Esophagus muscularis mucosa (tissue), 4 donors: ENCODE measurements at places on chromosomes 7 and 10. TPM values are rescaled to one million over a fixed set of nuclear protein-coding genes. Genes with fewer than 3 reads are reported as not detected.

- H3K4me1 ChIP-seq: no peaks in the 10 kb centered on the region
- H3K27ac ChIP-seq: no peak overlapping the region
- no peaks in the 10 kb centered on the region for H3K27me3 ChIP-seq
- H3K36me3 ChIP-seq: no peaks in the 10 kb centered on the region
Observed at GRCh38 chr10:36515319-36515718, 610.1 kb upstream of the ANKRD30A start.

- H3K27ac ChIP-seq: no peak overlapping the region
- H3K4me1 ChIP-seq: no peaks in the 10 kb centered on the region
- no peaks in the 10 kb centered on the region for H3K27me3 ChIP-seq
- no peaks in the 10 kb centered on the region for H3K36me3 ChIP-seq
- no peak for DNase-seq
Observed at GRCh38 chr7:112400141-112400540, 50.1 kb upstream of the IFRD1 start.

GRCh38 chr10:119533473-119533872 is 9.0 kb downstream of the RGS10 start:
- peaks cover 86% of the 10 kb centered on the region for H3K4me1 ChIP-seq
- no peak overlapping the region for H3K27ac ChIP-seq
- H3K36me3 ChIP-seq: no peaks in the 10 kb centered on the region
- H3K4me3 ChIP-seq: no peak overlapping the region
- no peaks in the 10 kb centered on the region for H3K27me3 ChIP-seq

GRCh38 chr10:101720606-101721230 is 25.7 kb upstream of the FBXW4 start:
- H3K4me3 ChIP-seq: no peak overlapping the region
- no peak for DNase-seq
- H3K36me3 ChIP-seq: no peaks in the 10 kb centered on the region
- H3K27ac ChIP-seq: no peak overlapping the region
- no peaks in the 10 kb centered on the region for H3K4me1 ChIP-seq

The SDK1 gene
- 9.1 TPM for total RNA-seq

DNA sequence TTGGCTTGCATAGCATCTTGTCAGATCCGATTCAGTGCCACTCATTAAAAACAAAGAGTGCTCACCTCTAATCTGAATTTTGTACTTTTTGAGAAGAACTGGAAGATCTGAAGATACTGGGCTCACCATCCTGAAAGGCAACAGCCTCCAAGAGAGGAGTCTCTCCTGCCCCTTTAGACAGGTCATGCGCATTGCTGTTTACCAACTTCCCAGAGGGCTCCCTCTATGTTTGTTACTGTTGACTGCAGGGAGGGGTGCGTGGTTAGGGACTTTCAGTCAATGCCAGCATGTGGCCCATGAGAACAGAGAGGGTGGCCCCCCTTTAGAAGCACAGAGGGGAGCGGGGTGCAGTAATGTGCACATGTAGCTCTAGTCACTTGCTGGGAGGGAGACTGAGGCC is 33.2 kb upstream of the CABCOCO1 start:
- H3K27ac ChIP-seq: no peak overlapping the region
- H3K4me1 ChIP-seq: peaks cover 16% of the 10 kb centered on the region
- H3K27me3 ChIP-seq: no peaks in the 10 kb centered on the region
- no peak overlapping the region for H3K4me3 ChIP-seq
- no peaks in the 10 kb centered on the region for H3K36me3 ChIP-seq
- DNase-seq: no peak
